ENCODE measurements at places on chromosomes 5 and 9.

DNA sequence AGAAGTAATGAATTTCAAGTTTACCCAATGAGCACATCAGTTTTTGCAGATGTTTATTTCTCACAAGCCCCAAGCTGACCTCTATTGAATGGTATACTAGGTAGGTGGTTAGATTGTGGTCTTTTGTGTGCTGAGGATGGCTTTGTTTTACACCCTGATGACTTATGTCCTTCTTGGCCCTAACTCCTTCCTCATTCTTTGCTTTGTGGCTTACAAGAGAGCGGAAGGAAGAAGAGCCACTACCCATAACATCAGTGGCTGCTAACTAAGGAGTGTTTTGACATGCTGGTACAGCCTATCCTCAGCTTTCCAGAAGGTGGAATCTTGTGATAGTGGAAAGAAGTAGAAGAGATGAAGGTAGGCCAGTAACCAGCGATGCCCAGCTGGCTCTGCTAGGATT, 85.7 kb upstream of the NTRK2 start:
- H3K27me3 ChIP-seq = no peaks in the 10 kb centered on the region
- no peak for DNase-seq
- no peaks in the 10 kb centered on the region for H3K36me3 ChIP-seq
- no peaks in the 10 kb centered on the region for H3K4me1 ChIP-seq

DNA sequence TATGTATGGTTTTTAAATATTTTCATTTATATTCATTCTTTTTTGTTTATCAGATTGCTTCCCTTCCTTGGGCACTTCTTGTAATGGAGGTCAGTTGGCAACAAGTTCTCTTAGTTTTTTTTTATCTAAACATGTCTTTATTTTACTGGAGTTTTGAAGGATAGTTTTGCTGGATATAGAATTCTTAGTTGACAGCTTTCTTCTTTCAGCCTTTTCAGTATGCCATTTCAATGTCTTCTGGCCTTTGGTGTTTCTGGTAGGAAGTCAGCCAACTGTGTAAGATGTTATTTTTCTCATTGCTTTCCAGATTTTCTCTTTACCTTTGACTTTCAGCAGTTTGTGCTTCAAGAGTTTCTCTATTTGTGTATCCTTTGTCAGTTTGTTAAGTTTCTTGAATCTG, 14.2 kb downstream of the SLC12A2 start:
- no peak overlapping the region for H3K4me3 ChIP-seq
- no peaks in the 10 kb centered on the region for H3K4me1 ChIP-seq
- H3K27ac ChIP-seq = no peak overlapping the region

GRCh38 chr5:134787692-134788091, 29.1 kb downstream of the DDX46 start:
- no peak overlapping the region for H3K4me3 ChIP-seq
- no peaks in the 10 kb centered on the region for H3K27me3 ChIP-seq
- H3K4me1 ChIP-seq = no peaks in the 10 kb centered on the region
- H3K36me3 ChIP-seq = peaks cover 5% of the 10 kb centered on the region

DNA sequence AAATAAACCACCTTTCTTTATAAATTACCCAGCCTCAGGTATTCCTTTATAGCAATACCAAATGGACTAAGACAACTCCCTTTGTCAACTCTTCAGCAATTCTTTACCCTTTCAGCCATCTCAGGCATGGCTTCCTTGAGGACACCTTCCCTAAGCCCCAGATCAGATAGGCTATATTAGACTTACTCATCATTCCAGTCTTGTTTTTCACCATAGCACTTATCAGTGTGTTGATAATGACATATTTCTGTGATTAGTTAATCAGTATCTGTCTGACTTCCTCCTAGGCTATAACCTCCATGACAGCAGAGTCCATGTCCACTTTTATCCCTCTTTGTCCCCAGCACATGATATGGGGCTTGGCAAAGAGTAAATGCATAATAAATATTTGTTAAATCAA, 238.1 kb downstream of the ACTL7B start:
- H3K36me3 ChIP-seq = no peaks in the 10 kb centered on the region
- no peak overlapping the region for H3K27ac ChIP-seq
- no peak for DNase-seq
- no peaks in the 10 kb centered on the region for H3K27me3 ChIP-seq
- H3K4me3 ChIP-seq = no peak overlapping the region

DNA sequence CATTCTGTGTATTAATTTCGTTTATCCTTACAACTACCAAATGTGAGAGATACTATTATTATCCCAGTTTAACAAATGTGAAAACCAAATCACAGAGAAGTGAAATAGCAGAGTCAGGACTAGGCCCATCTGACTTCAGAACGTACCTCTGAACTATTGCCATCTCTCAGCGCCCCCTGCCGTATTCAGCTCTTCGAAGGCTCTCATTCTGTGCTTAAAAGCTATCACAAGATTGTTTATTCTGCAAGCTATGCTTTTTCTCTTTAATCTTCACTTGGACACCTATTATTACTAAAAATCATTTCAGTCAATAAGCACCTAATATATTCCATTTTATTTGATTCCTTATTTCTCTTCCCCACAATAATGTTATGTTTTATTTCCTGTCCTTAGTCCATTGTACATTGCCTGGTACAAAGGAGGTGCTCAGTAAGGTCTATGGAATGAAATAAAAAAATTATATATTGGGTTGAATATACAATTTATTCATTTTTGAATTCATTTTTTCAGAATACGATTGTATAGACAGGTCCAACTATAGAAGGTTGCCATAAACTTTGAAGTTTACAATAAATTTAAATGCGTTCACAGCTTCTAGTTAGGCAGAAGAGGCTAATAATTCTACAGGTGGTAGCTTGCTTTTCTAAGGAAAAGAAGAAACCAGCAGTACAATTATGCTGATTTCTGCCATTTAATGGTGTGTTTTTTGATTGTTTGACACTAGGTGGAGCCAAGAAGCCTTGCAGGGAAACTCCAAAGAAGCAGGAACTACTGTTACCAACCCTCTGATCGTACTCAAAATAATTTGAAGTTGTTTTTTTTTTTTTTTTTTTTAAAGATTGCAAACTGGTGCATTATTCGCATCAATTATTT, 202.2 kb upstream of the DMRTA1 start:
- no peak for DNase-seq
- no peaks in the 10 kb centered on the region for H3K27me3 ChIP-seq
- H3K4me1 ChIP-seq = no peaks in the 10 kb centered on the region
- H3K4me3 ChIP-seq = no peak overlapping the region
- no peaks in the 10 kb centered on the region for H3K36me3 ChIP-seq

- H3K4me1 ChIP-seq = no peaks in the 10 kb centered on the region
- no peak within 1 kb of the TSS for H3K27ac ChIP-seq
- peaks cover 37% of the 10 kb centered on the region for H3K27me3 ChIP-seq
- H3K36me3 ChIP-seq = no peaks in the 10 kb centered on the region
- DNase-seq = no peak
- peak within 1 kb of the TSS; percentile 56 for H3K4me3 ChIP-seq
Observed at GRCh38 chr9:130265431-130266235, at the start of gene HMCN2. TSS of gene HMCN2 (plus strand) at chr9:130265760. CDS start at chr9:130265879, 119 bp downstream.

DNA sequence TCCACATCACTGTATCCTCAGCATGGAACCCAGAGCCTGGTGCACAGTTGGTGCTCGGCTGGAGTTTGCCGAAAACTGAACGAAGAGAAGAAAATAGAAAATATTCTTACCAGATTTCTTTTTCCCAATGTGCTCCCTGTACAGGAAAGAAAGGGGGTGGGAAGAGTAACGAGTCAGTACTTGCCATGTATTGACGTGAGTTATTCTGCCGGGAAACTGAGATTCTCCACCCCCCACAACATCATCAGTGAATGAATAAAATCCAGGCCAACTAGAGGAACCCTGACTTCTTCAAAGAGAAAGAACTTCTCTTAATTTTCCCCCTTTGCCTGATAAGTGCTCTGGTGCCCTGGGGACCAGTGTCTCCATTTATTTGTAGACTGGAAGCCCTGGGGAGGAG, 80.6 kb downstream of the SH3PXD2B start:
- no peak overlapping the region for H3K4me3 ChIP-seq
- H3K27me3 ChIP-seq = no peaks in the 10 kb centered on the region
- H3K36me3 ChIP-seq = no peaks in the 10 kb centered on the region
- no peak for DNase-seq

DNA sequence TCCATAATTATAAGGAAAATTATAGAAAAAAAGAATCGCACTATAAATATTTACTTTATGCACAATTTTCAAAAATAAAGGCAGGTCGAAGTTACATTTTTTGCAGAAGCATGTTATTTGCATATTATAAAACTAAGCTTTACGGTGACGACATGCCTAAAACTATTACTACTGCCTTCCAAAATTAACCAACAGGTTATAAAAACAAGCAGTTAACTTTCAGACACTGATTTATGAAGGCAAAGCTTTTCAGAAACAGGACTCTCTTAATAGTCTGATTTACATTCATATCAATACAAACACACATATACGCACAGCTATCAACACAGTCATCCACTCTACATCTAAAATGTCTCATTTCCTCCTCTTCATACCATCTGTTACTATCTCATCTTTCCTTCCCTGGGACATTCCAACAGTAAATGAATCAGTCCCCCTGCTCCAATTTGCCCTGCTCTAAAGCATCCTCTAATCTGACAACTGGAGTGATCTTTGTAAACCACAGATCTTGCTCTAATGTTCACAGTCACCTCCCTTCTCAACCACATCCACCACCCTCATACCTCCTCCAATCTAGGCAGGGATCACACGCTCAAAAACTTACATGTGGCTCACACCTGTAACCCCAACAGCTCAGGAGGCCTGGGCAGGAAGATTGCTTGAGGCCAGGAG, 21.6 kb downstream of the FBXW11 start:
- H3K27ac ChIP-seq = no peak overlapping the region
- DNase-seq = no peak
- no peaks in the 10 kb centered on the region for H3K27me3 ChIP-seq
- no peaks in the 10 kb centered on the region for H3K4me1 ChIP-seq
- no peaks in the 10 kb centered on the region for H3K36me3 ChIP-seq

GRCh38 chr5:143446535-143447226, 43.2 kb upstream of the NR3C1 start:
- no peak for DNase-seq
- no peaks in the 10 kb centered on the region for H3K27me3 ChIP-seq
- no peaks in the 10 kb centered on the region for H3K36me3 ChIP-seq
- no peak overlapping the region for H3K4me3 ChIP-seq
- H3K4me1 ChIP-seq = no peaks in the 10 kb centered on the region
- no peak overlapping the region for H3K27ac ChIP-seq

- H3K27ac ChIP-seq = no peak overlapping the region
- H3K4me3 ChIP-seq = no peak overlapping the region
- no peaks in the 10 kb centered on the region for H3K4me1 ChIP-seq
- no peaks in the 10 kb centered on the region for H3K27me3 ChIP-seq
- no peak for DNase-seq
Observed at GRCh38 chr5:167708449-167708848, 583.0 kb upstream of the WWC1 start.

DNA sequence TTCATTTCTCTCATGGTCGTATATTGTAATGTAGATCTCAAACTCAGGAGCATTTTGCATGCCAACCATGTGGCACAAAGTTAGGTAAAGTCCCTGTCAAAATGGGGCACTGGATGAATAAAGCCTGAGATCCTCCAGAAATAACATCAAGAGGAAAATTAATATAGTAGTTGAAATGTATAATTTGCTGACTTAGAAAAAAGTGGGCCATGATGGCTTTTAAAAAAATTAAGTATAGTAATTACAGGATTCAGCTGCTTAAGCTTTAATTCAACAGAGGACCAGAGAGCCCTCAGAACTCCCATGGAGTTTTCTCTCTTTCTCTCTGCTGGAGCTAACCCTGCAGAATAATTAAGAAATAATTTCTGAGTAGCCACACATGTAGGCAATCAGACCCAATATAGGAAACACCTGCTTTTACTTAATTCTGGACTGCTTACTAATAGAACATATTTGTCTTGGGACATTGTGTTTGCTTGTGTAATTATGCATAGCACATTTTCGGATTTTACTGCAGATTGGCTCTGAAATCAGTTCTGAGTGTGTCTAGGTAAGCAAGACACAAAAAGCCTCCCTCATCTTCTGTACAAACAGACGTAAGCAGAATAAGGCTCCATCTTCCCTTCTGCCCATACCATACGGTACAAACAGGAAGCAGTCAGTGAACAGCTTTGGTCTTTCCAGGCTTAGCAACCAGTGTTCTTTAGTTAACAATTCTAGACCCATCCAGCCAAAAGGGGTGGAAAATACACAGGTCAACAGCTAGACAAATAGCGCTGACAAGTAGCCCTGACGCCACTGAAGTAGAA, 26.5 kb upstream of the PCSK1 start:
- H3K27ac ChIP-seq = no peak overlapping the region
- DNase-seq = no peak
- H3K4me1 ChIP-seq = no peaks in the 10 kb centered on the region
- no peaks in the 10 kb centered on the region for H3K36me3 ChIP-seq

GRCh38 chr5:170075696-170076095, 30.0 kb upstream of the FOXI1 start:
- no peak for DNase-seq
- H3K27me3 ChIP-seq = no peaks in the 10 kb centered on the region
- no peak overlapping the region for H3K4me3 ChIP-seq
- H3K36me3 ChIP-seq = no peaks in the 10 kb centered on the region
- H3K4me1 ChIP-seq = no peaks in the 10 kb centered on the region
- H3K27ac ChIP-seq = no peak overlapping the region

GRCh38 chr9:126317513-126317912, 9.1 kb upstream of the MVB12B start:
- no peak overlapping the region for H3K4me3 ChIP-seq
- H3K27me3 ChIP-seq = no peaks in the 10 kb centered on the region
- no peak overlapping the region for H3K27ac ChIP-seq
- no peaks in the 10 kb centered on the region for H3K36me3 ChIP-seq
- DNase-seq = no peak
- no peaks in the 10 kb centered on the region for H3K4me1 ChIP-seq

GRCh38 chr9:92992549-92992948, 45.2 kb downstream of the FGD3 start:
- no peak overlapping the region for H3K27ac ChIP-seq
- H3K4me3 ChIP-seq = no peak overlapping the region
- H3K27me3 ChIP-seq = no peaks in the 10 kb centered on the region
- H3K36me3 ChIP-seq = no peaks in the 10 kb centered on the region

DNA sequence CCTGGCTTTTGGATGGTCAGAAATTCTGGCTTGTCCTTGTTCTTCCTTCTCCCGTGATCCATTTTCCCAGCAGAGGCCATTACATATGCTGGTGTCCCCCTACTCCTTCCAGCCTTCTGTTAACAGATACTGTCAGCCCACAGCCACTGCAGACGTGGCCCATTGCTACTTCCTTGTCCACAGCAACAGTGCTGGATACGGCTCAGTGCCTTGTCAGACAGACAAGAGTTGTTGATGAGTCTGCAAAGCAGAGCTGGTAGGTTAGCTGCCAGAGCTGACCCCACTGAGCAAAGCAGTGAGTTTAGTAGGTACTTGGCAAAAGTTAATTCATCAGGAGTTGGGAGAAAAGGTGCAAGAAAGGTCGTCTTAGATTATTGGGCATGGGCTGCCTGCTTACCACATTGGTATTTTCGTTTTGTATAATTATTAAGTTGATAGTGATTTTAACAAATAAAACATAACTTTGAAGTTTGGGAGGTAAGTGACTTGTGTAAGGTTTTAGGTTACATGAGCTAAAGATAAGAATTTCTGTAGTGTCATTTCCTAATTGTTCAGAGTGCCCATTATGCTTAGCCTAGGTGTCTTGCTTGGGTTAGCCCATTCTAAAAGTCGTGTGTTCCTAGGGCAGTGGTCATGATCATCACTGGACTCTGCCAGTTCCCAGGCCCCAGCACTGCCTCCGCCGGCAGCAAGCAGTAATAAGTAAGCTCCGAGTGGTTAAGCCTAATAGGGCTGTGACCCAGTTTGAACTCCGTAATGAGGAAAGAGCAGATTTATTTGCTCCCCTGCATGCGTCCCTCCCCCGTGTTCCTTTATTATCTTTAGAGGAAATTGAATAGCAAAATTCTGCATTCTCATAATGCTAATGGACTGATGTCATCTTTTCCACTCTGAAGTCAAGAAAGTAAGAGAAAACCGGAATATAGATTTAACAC, 292.0 kb downstream of the FANCC start:
- no peak overlapping the region for H3K27ac ChIP-seq
- no peak for DNase-seq
- no peak overlapping the region for H3K4me3 ChIP-seq
- no peaks in the 10 kb centered on the region for H3K27me3 ChIP-seq
- no peaks in the 10 kb centered on the region for H3K4me1 ChIP-seq

Measured in breast epithelium (tissue), 4 donors.